ENCODE measurements at places on chromosomes 13 and 19. TPM values are rescaled to one million over a fixed set of nuclear protein-coding genes. Genes with fewer than 3 reads are reported as not detected.

The ZNF549 gene
- 9.3 TPM for total RNA-seq

The SPIB gene
- total RNA-seq: 2.0 TPM

The CDX2 gene
- total RNA-seq: not detected

The IZUMO2 gene
- total RNA-seq: 0.79 TPM

The USF2 gene
- 131 TPM for total RNA-seq

The MYH14 gene
- 16.7 TPM for total RNA-seq

The CBLC gene
- 5.5 TPM for total RNA-seq

The CYP2F1 gene
- total RNA-seq: not detected

The PRSS57 gene
- not detected for total RNA-seq

The ZNF442 gene
- total RNA-seq: 1.9 TPM

DNA sequence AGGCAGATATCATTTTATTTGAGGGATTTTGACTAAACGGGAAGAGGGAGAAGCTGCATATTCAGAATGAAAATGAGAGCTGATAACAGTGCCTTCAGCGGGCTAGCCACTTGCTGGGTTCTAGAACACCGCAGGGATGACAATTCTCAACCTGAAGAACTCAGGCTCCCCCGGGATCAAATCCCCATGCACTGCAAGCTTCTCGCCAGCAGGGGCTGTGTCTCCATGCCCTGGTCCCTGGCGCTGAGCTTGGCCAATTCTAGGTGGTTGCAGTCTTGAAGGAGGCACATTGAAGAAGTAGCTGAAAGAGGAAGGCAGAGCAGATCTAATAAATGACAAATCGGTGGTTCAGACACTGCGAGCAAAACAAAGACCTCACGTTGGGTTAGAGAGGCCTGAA, 128.7 kb downstream of the UQCRFS1 start:
- DNase-seq: peak; percentile 84

DNA sequence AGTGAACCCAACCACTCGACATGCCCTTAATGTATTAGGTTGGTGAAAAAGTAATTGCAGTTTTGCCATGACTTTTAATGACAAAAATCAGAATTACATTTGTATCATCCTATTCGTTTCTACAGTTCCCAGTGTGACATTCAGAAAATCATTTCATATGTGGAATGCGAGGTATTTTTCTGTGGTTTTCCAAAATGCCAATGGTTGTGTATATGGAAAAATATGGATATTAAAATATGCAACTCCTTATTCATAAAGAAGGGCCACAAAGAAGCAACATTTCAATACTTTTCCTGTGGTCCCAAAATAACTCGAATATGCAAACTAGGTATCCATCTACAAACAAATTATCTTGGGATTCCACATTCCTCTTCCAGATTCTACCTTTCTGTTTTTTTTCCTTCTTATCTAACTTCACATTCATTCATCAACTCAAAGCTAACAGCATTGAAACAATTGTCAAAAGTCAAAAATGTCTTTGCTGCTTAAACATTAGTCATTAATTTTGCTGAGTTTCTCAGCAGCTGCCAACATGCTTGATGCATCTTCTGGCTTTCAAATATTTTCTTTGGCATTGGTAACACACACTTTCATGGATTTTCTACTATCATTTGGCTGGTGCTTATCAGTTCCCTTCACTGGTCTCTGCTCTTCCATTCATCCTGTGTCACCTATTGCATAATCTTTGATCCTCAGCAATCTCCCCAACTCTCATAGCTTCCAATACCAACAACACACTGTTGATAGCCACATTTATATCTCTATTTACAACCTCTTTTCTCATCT, 1445.4 kb downstream of the EFNB2 start:
- DNase-seq: no peak

GRCh38 chr19:43610493-43610892, 1.4 kb upstream of the SRRM5 start:
- peak; percentile 76 for DNase-seq

DNA sequence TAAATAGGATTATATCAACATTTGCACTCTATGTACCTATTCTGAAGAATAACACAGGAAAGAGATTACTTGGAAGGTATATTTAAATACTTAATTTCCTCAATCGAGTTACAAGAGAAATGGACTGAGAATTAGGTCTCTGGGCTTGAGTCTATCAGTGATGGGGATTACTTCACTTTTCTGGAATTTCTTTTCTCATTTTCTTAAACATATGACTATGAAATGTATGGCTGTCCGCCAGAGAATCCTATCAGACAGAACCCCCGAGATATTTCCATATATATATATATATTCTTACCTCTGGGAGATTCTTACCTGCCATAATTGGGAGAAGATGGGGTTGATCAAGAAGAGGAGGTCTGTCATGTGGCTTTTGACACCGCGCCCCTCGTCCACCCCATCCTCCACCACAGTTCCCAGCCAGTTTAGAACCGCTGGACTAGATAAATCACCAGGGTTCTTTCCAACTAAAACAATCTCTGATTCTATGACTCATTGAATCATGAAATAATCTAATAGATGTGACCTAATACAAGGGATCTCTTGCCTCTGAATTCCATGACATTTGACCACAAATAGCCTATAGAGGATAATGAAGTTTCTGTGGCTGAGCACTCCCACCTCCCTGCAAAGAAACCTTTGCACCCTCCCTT, 231.3 kb downstream of the TBC1D4 start:
- no peak for DNase-seq

- no peak for DNase-seq
Measured at GRCh38 chr19:47156861-47157430, 26.3 kb downstream of the SAE1 start.

DNA sequence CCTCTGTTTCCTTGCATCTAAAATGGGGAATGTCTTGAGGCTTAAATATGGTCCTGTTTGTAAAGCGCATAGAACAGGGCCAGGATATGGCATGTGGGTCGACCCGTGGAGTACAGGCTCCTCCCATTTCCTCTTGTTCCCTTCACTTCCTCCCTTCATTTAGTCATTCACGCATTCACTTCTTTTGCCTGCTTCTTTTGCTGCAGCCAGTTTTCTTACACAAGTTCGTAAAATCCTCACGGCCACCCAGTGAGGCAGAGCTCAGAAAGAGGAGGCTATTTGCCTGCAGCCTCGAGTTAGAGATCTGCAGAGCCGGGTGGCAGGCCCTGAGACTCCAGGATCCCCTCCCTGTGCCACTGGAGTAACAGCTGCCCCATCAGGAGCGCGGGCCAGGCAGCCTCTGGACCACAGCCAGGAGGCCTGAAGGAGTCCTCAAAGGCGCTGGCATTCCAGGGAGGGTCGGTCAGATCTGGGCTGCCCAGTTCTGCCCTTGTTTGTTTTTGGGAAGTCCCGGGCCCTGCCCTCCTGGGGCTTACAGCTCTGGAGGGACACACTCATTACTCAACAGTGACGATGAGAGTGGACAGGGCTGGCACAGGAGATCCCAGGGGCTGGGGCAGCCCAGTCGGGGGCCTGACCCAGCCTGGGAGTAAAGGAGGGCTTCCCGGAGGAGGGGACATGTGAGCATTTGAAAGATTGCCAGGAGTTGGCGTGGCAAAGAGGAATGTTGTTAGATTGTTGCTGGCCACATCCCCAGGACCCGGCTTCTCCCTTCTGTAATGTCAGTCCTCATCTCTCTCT, 4.6 kb downstream of the PPP5C start:
- DNase-seq: no peak

DNA sequence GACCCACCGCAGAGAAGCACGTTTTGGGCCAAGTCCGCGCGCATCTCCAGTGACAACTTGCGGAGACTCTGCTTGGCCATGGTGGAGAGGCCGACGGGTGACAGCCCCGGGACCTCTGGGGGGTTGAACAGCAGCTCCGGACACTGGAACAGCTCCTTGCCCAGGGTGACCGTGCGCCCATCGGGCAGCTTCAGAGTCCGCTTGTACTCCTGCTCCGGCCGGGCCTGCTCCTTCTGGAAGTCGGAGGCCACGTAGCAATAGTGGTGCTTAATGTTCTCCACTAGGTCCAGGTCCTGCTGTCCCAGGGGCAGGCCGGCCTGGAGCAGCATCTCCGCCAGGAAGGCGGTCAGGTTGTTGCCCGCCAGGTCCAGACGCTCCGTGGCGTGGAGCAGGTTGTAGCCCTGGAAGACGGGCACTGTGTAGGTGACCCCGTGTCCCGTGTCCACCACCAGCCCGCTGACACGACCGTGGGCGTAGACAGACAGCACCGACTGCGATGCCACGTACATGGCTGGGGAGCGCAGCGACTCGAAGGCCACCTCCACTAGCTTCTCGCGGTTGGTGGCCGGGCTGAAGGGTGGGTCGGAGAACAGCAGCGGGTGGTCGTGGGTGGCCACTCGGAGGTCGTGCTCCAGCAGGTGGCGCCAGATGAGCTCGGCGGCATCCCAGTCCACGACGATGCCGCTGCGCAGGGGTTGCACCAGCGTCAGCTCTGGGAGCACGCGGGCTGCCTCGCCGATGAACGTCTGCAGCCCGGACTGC, 743 bp downstream of the ACTL9 start:
- peak; percentile 87 for DNase-seq

DNA sequence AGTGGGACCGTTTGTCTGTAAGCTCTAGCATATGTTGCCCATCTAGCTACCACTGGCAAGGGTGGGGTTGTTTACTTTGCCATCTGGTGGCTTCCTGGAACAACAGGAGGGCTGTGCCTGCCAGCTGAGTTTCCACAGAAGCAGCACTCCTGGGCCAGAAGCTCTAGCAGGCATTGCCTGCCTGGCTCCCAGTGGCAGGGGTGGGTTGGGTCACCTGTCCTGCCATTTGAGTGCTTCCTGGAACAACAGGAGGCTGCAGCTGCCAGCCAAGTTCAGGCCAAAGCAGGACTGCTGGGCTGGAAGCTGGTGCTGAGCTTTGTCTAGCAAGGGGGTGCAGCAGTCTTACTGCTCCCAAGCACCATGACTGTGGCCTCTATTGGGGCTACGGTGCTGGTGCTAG, 239.7 kb downstream of the MTUS2 start:
- DNase-seq: no peak

GRCh38 chr19:48556163-48556562, 4.2 kb downstream of the SULT2B1 start:
- DNase-seq: peak; percentile 84

DNA sequence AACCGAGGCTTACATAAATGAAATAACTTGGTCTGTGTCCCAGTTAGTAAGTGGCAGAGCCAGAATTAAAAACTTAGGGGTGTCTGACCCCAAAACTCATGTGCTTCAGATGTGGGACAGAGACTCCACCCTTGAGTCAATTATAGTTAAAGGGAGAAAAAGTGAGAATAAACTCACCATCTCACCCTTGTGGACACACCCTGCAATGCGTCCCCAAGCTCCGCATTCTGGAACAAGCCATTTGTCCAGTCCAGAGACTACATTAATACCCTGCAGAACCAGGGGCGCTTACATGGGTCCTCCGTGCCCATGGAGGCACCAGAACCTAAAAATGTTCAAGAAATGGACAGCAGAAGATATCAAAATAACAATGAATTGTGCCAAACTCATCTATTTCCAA, 207.0 kb upstream of the ZNF507 start:
- no peak for DNase-seq

DNA sequence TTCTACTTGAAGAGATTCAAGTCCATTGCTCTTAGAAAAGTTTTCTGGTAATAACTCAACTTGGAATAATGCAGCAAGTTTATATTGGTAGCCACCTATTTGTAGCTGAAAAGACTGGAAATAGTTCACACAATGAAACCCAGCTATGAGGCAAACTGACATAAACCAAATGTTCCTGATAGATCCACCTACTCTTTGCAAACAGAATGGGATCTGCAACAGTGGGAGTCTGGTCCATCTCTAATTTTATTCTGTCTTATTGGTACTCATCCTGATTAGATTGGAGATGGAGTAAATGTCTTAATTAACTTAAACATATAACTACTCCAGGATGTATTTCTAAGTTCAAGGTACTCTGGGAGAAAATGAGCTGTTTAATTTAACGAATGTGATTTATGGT, 438.0 kb downstream of the OLFM4 start:
- DNase-seq: no peak

DNA sequence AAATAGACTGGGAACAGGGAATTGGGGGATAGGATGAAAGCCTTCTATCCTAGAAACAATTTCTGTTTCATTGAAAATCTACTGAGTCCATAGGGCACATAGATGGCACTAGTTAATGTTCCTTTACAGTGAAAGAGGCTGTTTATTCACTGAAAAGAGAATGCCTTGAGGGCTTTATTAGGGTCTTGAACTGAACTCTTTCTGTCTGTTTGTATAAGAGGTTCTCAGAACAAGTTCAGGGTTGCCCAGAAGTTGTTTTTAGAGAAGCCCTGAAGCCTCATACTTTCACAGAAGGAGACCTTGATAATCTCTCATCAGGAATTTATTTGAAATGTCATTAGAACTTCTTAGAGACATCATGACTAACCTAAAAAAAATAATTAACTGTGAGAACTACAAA, 43.9 kb downstream of the ENOX1 start:
- DNase-seq: no peak

DNA sequence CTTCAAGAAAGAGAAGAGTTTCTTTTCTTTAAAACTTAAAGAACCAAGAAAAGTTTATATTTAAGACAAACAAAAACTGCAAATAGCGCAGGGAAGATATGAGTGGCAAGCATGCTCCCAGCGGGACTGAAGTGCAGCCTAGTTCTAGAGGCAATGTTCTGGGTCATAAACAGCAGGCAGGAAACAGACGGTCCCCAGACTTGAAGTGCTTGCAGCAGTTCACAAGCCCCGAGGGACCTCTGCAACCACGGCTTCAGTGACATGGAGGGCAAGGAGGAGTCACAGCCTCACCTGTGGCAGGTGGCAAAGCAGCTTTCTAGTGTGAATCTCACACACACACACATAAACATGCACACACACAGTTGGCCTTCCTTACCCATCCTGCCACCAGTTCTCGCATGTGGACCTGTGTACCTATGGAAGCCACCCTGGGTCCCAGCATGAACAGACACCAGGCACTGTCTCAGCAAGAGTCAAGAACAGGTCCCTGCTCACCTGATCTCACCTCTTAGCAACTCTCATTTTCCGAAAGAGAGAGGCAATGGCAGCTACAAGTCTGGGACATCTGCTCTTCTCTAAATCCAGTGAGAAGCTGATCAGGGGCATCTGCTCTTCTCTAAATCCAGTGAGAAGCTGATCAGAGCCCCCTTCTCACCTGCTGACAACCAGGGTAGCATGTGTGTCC, 162.0 kb downstream of the EFNB2 start:
- DNase-seq: no peak

- DNase-seq: no peak
Measured at GRCh38 chr19:46903458-46903857, 42.7 kb downstream of the ARHGAP35 start.

- no peak for DNase-seq
Measured at GRCh38 chr13:106475852-106476251, 59.6 kb downstream of the EFNB2 start.

DNA sequence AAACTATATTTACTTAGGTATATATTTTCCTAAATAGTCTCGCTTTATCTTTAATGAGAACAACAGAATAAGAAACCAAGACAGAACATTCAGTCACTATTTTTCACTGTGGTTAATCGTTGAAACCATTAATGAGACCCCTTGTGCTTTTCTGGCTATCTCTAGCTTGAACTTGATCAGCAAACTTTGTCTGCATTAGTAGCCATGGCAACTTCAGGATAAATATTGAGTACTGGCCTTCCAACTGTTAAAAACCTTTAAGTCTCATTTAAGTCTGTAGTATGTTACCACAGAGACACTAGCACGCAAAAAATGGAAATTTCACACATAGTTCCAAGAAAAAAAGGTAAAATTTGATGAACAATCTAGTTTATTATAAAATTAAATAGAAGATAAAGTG, 946.0 kb downstream of the SLITRK5 start:
- DNase-seq: no peak

All from endodermal cell (in vitro differentiated cells).